Transverse colon (tissue), 4 donors: ENCODE measurements at places on chromosomes 12 and 14. TPM values are rescaled to one million over a fixed set of nuclear protein-coding genes. Genes with fewer than 3 reads are reported as not detected.

DNA sequence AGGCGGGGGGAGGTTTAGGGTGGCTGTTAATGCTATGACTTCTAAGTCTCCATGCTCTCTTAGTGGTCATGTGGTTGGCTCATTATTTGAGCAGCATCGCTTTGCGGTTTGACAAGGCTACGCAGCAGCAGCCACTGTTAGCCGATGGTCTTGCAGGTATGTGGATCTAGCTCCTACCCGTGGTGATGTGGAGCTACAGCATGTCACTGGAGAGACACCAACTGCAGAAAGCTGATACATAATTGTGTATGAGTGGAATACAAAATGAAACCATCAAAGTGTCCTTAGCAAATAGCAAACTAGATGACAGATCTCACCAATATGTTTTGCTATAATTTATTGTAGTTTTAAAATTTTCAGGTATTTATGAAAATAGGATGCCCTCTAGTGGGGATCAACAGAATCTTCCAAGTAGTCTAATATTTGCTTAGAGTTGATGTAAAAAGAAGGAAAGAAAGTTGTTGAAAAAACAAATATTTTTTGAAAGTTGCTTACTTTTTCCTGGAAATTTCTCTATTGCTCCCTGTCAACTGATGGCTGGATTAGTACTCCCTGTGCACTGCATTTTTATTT lies 94.9 kb downstream of the NAV3 start:
- no peak overlapping the region for H3K27ac ChIP-seq
- no peaks in the 10 kb centered on the region for H3K27me3 ChIP-seq
- H3K4me1 ChIP-seq: no peaks in the 10 kb centered on the region
- peak; percentile 54 for DNase-seq
- H3K4me3 ChIP-seq: no peak overlapping the region
- H3K36me3 ChIP-seq: no peaks in the 10 kb centered on the region

- no peaks in the 10 kb centered on the region for H3K4me1 ChIP-seq
- no peak for DNase-seq
- no peak overlapping the region for H3K27ac ChIP-seq
- no peaks in the 10 kb centered on the region for H3K27me3 ChIP-seq
- H3K4me3 ChIP-seq: no peak overlapping the region
Observed at GRCh38 chr14:77014734-77015133, 13.8 kb downstream of the IRF2BPL start.

- H3K4me3 ChIP-seq: no peak overlapping the region
- no peaks in the 10 kb centered on the region for H3K36me3 ChIP-seq
Observed at GRCh38 chr12:1457901-1458300, 136.5 kb downstream of the FBXL14 start.

DNA sequence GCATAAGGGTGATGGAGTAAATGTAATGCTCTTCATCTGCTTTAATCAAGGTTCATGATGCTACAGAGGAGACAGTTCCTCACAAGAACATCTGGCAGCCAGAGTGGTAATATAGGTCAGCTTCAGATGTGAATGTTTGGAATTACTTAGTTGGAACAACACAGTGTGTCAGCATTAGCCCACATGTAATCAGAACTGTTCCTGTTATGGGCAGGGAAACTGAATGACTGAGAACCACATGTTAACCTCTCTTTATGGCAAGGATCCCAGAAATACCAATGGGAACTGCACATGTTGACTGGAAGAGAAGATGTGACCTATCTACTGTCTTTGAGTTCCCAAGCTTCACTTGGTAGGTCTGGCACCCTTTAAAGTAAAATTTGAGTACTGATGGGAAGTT lies 390.1 kb upstream of the PDE3A start:
- no peaks in the 10 kb centered on the region for H3K27me3 ChIP-seq
- no peaks in the 10 kb centered on the region for H3K4me1 ChIP-seq

GRCh38 chr12:30902001-30902400 lies 24.5 kb upstream of the TSPAN11 start:
- no peaks in the 10 kb centered on the region for H3K27me3 ChIP-seq
- H3K4me1 ChIP-seq: no peaks in the 10 kb centered on the region
- H3K36me3 ChIP-seq: no peaks in the 10 kb centered on the region
- DNase-seq: no peak
- no peak overlapping the region for H3K4me3 ChIP-seq
- H3K27ac ChIP-seq: no peak overlapping the region

GRCh38 chr14:105861985-105862465 lies 335.6 kb downstream of the TMEM121 start:
- peak overlapping the region; percentile 28 for H3K27ac ChIP-seq
- DNase-seq: peak; percentile 27
- H3K36me3 ChIP-seq: no peaks in the 10 kb centered on the region
- H3K27me3 ChIP-seq: peaks cover 3% of the 10 kb centered on the region
- peak overlapping the region; percentile 25 for H3K4me3 ChIP-seq

- H3K36me3 ChIP-seq: no peaks in the 10 kb centered on the region
- DNase-seq: no peak
Observed at GRCh38 chr14:93926245-93926872, 785 bp upstream of the FAM181A start.

GRCh38 chr14:33809396-33809981 lies 141.4 kb downstream of the EGLN3 start:
- H3K27me3 ChIP-seq: no peaks in the 10 kb centered on the region
- H3K36me3 ChIP-seq: no peaks in the 10 kb centered on the region

DNA sequence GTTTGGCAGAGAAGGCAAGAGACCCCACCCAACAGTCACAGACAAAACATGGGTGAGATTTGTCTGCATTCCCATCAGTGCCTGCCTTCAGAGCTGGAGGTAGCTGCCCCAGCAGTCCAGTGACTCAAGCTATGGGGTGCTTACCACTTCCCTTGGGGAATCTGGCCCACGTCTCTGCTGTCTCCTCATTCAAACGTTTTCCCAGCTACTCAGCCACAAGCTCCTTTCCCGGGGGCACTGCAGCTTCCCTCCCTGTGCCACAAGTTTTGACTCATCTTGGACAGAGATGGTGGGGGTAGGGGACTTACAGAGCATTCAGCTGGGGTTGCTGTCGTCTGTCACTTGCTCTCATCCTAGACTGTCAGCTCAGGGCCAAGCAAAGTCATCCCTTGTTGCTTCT lies 66.6 kb downstream of the FBXL14 start:
- no peak for DNase-seq
- no peaks in the 10 kb centered on the region for H3K36me3 ChIP-seq
- no peak overlapping the region for H3K4me3 ChIP-seq

GRCh38 chr14:44529026-44529425 lies 21.9 kb upstream of the FSCB start:
- H3K4me1 ChIP-seq: no peaks in the 10 kb centered on the region
- no peak overlapping the region for H3K4me3 ChIP-seq
- no peak overlapping the region for H3K27ac ChIP-seq
- no peaks in the 10 kb centered on the region for H3K27me3 ChIP-seq
- no peak for DNase-seq
- H3K36me3 ChIP-seq: no peaks in the 10 kb centered on the region

DNA sequence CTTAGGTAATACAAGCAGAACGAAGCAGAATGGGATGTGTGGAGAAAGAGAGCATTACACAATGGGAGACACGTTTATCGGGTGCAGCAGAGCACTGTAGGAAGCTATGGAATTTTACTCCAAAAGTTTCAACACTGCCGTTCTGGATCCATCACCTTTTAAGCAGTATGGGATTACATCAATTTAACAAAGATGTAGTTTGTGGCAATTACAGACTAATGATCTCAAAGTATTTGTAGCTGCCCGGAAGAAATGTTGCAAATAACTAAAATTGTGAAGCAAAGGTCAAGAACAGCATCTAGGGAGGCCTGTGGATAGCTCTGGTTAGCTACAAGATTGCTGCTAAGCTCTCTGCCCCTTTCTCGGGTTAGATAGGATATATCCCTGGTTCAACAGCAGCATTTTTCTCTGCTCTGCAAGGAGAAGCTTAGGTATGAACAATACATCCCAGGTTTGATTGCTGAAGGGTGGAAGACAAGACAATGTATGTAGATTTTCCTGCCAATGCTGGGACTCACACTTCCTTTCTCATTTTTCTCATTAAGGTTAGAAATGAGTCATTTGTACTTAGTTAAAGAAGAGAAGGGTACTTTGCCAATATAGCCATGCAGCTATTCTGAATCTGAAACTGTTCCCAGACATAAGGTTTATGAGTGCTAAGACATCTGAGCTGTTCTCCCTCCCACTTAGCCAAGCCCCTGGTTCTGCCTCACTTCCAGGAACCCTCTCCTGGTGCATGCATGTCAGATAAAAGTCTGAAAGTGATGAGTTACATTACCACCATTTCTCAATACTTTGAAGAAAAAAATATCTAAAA lies 75.0 kb upstream of the HIF1A start:
- H3K4me1 ChIP-seq: peaks cover 10% of the 10 kb centered on the region
- no peak for DNase-seq
- no peaks in the 10 kb centered on the region for H3K27me3 ChIP-seq

DNA sequence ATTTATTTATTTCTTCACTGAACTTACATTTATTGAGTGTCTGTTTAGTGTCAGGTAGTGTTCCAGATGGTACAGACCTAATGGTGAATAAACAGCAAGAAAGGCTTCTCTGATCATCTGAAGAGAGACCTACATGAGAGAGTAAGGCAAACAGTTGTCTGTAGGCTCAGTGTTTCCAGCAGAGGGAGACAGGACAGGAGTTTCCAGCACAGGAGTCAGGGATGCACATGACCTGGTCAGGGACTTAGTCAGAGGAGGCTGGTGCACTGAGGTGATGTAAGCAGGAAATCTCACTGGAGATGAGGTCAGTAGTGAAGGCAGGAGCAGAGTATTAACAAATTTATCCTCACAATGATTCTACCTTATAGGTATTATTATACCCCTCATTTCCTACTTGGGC lies 233.2 kb downstream of the MDGA2 start:
- no peaks in the 10 kb centered on the region for H3K4me1 ChIP-seq
- no peaks in the 10 kb centered on the region for H3K36me3 ChIP-seq
- H3K4me3 ChIP-seq: no peak overlapping the region
- H3K27me3 ChIP-seq: no peaks in the 10 kb centered on the region
- no peak for DNase-seq

GRCh38 chr12:122486805-122487426 lies 13.8 kb downstream of the ZCCHC8 start:
- no peak overlapping the region for H3K27ac ChIP-seq
- no peak overlapping the region for H3K4me3 ChIP-seq
- no peaks in the 10 kb centered on the region for H3K27me3 ChIP-seq
- no peaks in the 10 kb centered on the region for H3K4me1 ChIP-seq
- H3K36me3 ChIP-seq: no peaks in the 10 kb centered on the region

DNA sequence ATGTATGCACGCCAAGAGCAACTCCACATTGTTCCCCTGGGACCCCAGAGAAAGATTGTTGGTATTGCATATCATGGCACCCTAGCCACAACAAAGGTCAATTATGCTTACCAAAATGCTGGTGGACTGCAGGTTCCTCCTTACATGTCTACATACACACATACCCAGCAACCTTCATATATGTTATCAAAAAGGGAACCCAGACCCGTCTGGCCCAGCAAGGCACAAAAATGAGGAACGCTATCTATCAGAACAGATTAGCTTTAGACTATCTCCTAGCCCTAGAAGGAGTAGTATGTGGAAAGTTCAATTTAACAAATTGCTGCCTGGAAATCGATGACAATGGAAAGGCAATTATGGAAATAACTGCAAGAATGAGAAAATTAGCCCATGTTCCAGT lies 61.5 kb downstream of the DHRS2 start:
- H3K27me3 ChIP-seq: peaks cover 6% of the 10 kb centered on the region
- no peaks in the 10 kb centered on the region for H3K36me3 ChIP-seq
- no peak overlapping the region for H3K27ac ChIP-seq
- DNase-seq: no peak
- H3K4me1 ChIP-seq: peaks cover 10% of the 10 kb centered on the region
- H3K4me3 ChIP-seq: no peak overlapping the region

GRCh38 chr14:93099196-93099595 lies 16.5 kb downstream of the ITPK1 start:
- H3K36me3 ChIP-seq: no peaks in the 10 kb centered on the region
- peaks cover 20% of the 10 kb centered on the region for H3K4me1 ChIP-seq
- H3K4me3 ChIP-seq: no peak overlapping the region
- no peak for DNase-seq
- no peak overlapping the region for H3K27ac ChIP-seq

DNA sequence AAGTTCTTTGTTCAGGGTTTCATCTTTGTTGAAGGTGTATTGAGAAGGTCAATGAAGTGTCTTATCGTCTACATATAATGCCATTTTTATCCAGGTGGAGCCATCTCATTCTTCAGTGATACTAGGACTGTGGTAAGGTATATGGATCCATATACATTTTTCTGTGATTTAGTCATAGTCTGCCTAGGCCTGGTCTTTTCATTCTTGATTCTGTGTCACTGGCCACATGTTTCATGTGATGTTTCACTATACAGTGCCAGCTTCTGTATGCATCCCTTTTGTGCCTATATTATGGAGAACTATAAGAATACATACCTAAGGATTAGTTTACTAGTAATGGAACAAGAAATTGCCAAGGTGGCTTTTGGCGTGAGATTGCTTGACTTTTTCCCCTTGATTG lies 40.5 kb downstream of the VEZT start:
- H3K27ac ChIP-seq: no peak overlapping the region
- H3K4me3 ChIP-seq: no peak overlapping the region
- H3K36me3 ChIP-seq: no peaks in the 10 kb centered on the region
- H3K27me3 ChIP-seq: no peaks in the 10 kb centered on the region

GRCh38 chr12:65602610-65603295 lies 221.5 kb upstream of the HMGA2 start:
- DNase-seq: peak; percentile 80
- no peak overlapping the region for H3K4me3 ChIP-seq
- H3K4me1 ChIP-seq: no peaks in the 10 kb centered on the region
- peak overlapping the region; percentile 49 for H3K27ac ChIP-seq
- peaks cover 39% of the 10 kb centered on the region for H3K27me3 ChIP-seq

Gene ADIPOR2
- 38.2 TPM for total RNA-seq

Gene NGB
- not detected for total RNA-seq

Gene ANKRD52
- total RNA-seq: 120 TPM

Gene TAS2R8
- not detected for total RNA-seq
